ENCODE measurements at places on chromosomes 6 and 20. TPM values are rescaled to one million over a fixed set of nuclear protein-coding genes. Genes with fewer than 3 reads are reported as not detected.

Gene OXT
- total RNA-seq, result 0.62 TPM

Gene GCNT2
- 4.0 TPM for total RNA-seq

Gene MATN4
- not detected for total RNA-seq

Gene RIMS4
- not detected for total RNA-seq

DNA sequence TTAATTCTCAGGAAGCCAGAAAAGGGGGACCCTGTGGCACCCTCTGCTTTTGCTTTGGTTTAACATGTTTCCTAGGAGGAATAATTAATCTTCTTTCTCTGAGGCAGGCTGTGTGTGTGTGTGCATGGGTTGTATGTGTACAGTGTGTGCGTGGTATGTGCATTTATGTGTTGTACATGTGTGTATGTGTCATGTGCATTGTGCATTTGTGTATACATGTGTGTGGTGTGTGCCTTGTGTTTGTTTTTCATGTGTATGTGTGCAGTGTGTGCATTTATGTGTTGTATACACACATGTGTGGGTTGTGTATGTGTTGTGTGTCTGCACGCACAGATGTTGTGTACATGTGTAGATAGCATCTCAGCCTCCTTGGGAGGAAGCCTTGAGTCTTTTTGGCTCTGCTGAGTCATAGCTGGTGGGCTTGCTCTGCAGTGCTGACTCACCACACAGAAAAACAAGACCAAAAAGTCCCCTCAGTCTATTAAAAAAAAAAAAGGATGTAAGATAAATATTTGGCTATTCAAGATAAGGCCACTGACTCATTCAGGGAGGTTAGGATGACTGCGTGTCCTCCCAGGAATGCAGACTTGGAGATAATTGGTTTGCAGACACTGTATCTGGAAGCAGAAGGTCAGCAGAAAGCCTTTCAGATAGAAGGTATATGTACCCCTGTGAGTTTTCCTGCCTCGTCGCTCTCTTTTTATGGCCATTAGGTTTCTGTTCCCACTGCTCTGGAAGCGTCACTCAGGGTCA lies 58.6 kb downstream of the SYNJ2 start:
- H3K27ac ChIP-seq, result no peak overlapping the region
- DNase-seq, result no peak
- peaks cover 17% of the 10 kb centered on the region for H3K4me1 ChIP-seq
- no peaks in the 10 kb centered on the region for H3K27me3 ChIP-seq
- H3K36me3 ChIP-seq, result peaks cover 8% of the 10 kb centered on the region
- H3K4me3 ChIP-seq, result peak overlapping the region; percentile 31

GRCh38 chr6:150813993-150814359 lies 51.5 kb upstream of the MTHFD1L start:
- H3K4me3 ChIP-seq, result no peak overlapping the region
- DNase-seq, result no peak
- peaks cover 36% of the 10 kb centered on the region for H3K27me3 ChIP-seq
- H3K36me3 ChIP-seq, result peaks cover 4% of the 10 kb centered on the region
- peaks cover 16% of the 10 kb centered on the region for H3K4me1 ChIP-seq

Measured in T-helper 17 cell (primary cell).